ENCODE measurements at places on chromosomes 3 and 15.
A peak's percentile ranks its signal among the peaks of the same experiment; 100 is the strongest.

DNA sequence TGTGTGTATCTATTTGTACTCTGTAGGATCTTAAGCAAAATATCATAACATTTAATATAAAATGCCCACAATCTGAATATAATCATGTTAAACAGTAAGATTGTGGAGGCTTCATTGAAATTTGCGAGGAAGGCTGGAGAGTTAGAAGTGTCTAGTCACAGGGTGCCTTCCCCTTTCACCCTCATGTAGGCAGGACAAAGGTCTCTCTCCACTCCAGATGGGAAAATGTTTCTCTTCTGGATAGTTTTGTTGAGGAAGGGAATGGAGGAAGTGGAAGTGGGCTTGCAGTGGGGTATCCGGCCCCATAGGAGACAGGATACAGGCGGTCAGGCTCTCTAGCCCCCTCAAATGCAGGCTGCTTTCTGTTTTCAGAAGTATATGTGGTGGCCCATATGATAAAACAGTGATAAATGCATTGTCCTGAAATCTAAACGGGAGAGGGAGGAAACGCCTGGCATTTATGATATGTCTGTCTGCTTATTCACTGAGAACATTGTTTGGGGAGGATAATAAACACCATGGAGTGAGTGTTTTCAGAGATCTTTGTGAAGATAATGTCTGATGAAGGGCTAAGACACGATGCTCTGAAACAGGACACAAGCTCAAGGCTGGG lies 13.3 kb upstream of the MYZAP start:
- no peak for DNase-seq

- no peak for DNase-seq
Measured at GRCh38 chr3:9040996-9041395, 77.7 kb upstream of the RAD18 start.

GRCh38 chr3:22977042-22977441 lies 226.1 kb upstream of the UBE2E2 start:
- no peak for DNase-seq

DNA sequence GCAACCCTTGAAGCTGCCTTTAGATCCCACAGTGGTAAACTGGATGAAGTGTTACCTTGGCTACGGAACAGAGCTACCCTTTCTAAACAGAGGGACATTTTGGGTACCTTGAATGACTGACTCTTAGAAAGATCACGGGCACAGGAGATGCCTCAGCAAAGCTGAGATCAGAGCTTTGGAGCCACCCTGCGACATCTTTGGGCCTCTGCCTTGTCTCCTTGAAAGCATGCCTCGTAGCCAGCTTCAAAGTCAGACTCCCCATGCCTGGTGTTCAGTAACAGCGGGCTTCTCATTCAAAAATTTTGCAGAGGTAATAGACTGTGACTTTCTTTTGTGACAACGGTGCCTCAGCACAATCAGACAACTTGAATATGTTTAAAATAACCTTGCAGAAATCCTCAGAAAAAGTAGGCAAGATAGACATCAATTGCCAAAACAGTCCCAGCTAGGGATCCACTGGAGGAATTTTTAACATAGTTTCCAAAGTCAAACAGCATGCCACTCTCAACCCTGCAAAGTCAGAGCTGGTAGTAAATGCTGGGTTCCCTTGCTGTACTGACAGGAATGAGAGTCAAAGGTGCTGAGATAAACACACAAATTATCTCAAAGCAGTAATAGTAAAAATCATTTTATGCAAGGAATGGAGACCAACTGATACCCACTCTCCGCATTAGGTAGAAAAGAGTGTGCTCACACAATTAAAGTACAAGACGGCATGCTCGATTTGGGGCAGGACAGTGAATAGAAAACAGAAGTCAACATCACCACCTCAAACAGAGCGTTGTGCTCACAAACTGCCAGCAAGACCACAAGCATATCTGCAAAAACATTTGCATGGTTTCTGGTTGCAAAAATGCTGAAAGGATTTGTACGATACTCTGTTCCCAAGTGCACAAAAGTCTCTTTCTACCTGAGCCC lies 82.1 kb downstream of the MYO1E start:
- no peak for DNase-seq

GRCh38 chr3:140529096-140529495 lies 148.8 kb upstream of the TRIM42 start:
- DNase-seq = peak; percentile 12

- DNase-seq = peak; percentile 41
Measured at GRCh38 chr3:99523431-99524127, 114.8 kb upstream of the COL8A1 start.

- no peak for DNase-seq
Measured at GRCh38 chr15:64151727-64152506, at the start of gene SNX22. Gene SNX22, plus strand, starts transcription at chr15:64151731. Its CDS starts 45 bp downstream, at chr15:64151776.

DNA sequence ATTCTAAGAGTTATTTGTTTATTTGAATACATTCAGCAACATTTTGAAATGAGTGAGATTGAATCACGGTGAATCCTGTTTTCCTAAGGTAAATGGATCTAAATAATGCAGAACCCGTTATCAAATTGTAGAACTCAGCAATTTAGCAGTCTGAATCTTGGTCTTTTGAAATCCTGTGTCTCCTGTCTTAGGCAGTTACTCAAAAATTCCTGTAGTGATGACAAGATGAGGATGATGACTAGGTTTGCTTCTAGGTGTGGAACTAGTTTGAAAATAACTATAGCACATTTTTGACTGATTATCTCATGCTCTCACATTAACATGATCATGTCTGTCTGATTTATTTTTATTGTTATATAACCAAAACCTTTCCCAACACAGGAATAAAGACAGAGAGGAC lies 115.0 kb downstream of the RAP2B start:
- peak; percentile 72 for DNase-seq

GRCh38 chr15:42611532-42611931 lies 36.1 kb downstream of the STARD9 start:
- DNase-seq = no peak

DNA sequence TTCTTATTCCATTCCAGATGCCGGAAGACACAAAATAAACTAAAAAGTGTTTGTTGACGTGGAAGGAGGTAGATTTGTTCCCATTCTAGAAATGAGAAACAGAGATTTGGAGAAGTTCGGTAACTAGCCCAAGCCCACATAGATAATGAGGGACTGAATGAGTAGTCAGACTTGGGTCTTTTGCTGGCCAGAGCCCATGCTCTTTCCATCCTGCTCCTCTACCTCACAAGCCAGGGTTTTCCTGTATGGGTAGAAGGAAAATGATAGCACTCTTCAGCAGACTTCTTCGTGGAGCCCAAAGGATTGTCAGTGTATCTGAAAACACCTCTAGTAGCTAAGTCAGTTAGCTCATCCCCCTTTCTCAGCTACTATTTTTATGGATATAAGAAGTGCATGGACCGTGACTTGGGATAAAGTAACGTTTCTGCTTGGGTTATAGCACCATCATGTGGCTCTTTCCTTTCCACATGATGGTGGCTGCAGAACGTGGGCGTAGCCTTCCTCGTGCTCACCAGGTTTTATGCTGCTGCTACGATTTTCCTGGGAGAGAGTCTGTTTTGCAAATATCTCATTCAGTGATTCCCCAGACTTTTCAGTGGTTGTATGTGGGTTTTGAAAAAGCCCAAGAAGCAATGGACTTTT lies 84.6 kb downstream of the DGKG start:
- peak; percentile 57 for DNase-seq

DNA sequence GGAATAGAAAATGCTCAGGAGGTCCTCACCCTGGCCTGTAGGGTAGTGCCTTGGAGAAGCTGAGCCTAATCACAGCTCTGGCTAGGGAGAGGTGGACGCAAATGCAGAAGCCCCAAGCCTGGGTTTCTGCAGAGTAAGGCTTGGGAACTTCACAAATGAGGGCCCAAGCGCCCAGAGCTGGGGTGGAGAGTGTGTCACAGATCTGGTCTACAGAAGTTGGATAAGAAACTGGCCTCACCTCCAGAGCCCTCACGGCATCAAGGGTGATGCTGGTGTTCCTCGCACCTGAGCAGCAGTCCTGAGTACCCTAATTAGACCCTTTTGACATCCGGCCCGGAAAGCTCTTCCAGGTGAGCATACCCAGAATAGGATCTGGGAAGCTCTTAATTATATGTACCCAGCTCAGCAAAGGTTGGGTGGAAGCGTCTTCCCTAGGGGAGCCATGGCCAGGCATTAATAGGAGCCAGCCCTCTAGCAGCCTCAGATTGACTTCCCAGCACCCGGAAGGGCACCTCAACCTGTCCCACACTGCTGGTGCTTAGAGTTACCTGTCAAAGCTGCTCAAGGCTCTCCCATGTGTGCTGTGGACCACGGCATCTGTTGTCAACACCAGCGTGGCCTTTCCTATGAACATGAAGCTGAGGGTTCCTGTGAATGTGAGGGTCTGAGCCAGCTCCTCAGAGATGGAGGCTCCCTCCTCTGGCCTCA lies 31.8 kb downstream of the RBM5 start:
- no peak for DNase-seq

GRCh38 chr3:30135190-30135589 lies 471.2 kb upstream of the TGFBR2 start:
- peak; percentile 8 for DNase-seq

- DNase-seq = no peak
Measured at GRCh38 chr15:43531018-43531670, 13.7 kb downstream of the MAP1A start.

- peak; percentile 73 for DNase-seq
Measured at GRCh38 chr3:128170866-128171516, 17.7 kb downstream of the EEFSEC start.
